ENCODE measurements at places on chromosomes 2 and 18.

GRCh38 chr18:73895701-73896100 lies 251.9 kb downstream of the FBXO15 start:
- peak; percentile 63 for DNase-seq

- DNase-seq = peak; percentile 24
Measured at GRCh38 chr2:50514901-50515300, 517.0 kb downstream of the NRXN1 start.

DNA sequence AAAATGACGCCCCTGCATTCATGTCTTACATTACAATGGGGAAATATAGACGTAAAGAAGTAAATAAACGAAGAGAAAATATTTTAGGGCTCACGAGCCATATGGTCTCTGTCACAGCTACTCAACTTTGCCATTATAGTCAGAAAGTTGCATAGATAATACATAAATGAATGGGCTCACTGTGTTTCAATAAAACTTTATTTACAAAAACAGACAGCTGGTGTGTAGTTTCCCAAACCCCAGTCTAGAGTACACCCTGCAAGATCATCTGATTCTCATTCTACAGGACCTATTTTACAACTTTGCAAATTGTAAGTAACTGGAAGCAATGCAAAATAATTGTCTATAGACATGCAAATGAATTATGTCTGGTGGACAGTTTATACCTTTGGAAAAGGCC lies 57.5 kb downstream of the NOL10 start:
- DNase-seq = no peak

DNA sequence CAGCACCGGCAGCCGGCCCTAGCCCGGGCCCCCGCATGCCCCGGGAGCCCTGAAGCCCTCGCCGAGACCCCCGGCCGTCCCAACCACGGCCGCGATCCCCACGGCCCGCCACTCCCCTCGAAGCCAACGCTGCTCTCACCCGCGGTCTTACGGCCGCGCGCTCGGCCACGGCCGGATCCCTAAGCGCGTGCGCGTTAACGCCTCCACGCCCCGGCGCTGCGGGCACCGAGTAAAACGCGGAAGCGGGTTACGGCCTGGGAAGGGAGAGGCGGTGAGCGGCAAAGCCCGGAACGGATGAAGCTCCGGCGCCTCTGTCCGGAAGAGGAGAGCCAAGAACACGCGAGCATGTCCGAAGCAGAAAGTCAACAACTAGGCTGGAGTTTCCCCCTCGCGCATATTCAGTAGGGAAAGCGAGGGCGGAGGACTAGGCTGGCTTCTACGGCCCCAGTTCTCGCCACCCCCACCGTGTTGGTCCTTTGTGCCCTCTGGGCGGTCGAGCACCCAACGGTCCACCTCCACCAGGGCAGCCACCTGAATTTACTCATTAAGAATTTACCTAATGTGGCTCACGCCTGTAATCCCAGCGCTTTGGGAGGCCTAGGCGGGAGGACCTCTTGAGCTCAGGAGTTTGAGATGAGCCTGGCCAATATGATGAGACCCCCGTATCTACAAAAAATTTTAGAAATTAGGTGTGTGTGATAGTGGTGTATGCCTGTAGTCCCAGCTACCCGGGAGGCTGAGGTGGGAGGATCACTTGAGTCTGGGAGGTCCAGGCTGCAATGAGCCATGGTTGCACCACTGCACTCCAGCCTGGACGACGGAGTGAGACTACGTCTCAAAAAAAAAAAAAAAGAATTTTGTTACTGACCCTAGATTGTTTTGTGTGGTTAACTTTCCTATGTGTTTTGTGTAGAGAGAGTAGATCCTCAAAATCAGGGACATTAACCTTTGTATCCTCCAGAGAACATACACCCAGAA lies at the start of gene KANSL3:
Gene KANSL3 (minus strand): TSS at position 169 of the 978 bp plus-strand sequence. CDS start 1,177 bp downstream, outside the sequence.
- peak; percentile 90 for DNase-seq

DNA sequence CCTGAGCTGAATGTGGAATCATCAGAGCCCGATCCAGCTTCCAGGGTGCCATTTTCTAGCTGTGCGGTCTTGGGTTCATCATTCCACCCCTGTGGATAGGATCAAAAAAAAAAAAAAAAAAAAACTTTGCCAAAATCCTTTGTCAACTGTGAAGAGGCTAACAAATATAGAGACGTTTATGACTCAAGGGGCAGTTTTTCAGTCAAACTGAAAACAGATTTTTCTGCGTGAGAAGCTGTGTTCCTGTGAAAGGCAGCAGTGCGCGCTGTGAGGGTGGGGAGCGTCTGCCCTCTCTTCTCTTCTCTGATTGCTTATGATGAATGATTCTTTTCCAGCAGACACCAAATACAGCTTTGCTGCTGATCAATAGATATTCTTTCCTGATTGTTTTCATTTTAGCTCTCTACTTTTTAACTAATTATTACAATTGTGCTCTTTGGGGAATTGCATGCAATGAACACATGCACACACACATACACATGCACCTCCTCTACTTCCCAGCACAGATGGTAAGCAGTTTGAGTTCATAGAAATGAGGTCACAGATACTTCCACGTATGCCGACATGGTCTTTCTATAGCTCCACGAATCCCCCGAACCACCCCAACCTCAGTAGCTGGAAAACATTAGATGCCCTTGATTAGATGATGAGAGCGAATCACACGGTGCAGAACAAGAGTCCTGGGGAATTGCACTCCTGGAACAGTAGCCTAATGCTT lies 175.4 kb downstream of the NRP2 start:
- DNase-seq = no peak

DNA sequence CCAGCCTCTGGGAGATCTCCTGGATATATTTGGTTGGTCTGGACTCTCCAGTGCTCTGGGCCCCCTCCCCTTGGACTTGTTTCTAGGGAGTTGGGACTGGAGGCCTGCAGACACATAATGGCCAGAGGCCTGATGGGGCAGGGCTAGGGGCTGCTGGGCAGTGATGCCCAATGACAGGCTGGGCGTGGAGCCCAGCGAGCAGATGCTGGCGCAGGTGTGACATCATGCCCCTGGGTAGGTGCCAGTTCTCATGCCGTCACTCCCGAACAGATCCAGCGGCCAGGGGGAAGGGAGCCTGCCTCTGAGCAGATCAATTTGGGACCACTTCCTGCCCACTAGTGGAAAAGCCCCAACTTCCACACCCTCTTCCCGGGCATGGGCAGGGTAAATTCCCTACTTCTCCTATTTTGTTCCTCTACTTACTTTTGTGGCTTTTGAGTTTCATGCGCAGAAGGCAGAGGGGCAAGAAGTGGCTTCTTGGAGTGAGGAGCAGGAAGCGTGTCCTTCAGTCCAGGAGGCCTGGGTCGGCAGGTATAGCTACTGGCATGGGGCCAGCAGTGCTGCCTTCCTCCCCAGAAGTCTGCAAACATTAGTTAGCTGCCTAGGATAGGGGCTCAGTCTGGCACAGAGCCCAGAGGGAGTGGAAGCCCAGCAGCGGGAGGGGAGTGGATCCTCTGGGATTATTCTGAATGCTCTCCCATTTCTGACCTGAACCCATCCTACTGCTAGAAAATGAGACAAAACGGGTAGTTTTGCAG lies 6.1 kb downstream of the MPV17 start:
- peak; percentile 72 for DNase-seq

GRCh38 chr18:3211236-3211992 lies 8.4 kb downstream of the MYOM1 start:
- DNase-seq = no peak

GRCh38 chr18:75280427-75281280 lies 70.1 kb downstream of the TSHZ1 start:
- DNase-seq = no peak

GRCh38 chr2:179461420-179461819 lies 196.8 kb upstream of the SESTD1 start:
- no peak for DNase-seq

GRCh38 chr2:119760237-119760955 lies 674 bp downstream of the PTPN4 start:
- peak; percentile 50 for DNase-seq

GRCh38 chr2:85653996-85654395 lies 14.0 kb downstream of the SFTPB start:
- no peak for DNase-seq

DNA sequence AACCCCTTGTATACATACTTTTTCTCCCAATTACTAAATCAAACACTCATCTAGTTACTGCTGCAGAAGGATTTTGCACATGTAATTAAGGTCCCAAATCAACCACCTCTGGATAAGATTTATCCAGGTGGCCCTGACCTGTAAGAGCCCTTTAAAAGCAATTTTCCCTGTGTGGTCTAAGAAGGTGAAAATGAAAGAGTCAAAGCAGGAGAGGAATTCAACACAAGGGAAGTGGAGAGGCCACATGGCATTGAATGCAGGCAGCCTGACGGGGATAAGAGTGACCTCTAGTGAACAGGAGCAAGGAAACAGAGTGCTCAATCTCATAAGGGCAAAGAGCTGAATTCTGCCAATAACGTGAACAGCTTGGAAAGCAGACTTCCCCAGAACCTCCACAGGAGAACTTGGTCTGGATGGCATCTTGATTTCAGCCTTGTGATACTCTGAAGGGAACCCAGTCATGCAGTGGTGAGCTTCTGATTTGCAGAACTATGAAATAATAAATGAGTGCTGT lies 27.2 kb downstream of the PPP3R1 start:
- no peak for DNase-seq

GRCh38 chr2:2705871-2706270 lies 374.8 kb upstream of the MYT1L start:
- no peak for DNase-seq

- no peak for DNase-seq
Measured at GRCh38 chr2:113281910-113282746, 3.4 kb upstream of the PAX8 start.

DNA sequence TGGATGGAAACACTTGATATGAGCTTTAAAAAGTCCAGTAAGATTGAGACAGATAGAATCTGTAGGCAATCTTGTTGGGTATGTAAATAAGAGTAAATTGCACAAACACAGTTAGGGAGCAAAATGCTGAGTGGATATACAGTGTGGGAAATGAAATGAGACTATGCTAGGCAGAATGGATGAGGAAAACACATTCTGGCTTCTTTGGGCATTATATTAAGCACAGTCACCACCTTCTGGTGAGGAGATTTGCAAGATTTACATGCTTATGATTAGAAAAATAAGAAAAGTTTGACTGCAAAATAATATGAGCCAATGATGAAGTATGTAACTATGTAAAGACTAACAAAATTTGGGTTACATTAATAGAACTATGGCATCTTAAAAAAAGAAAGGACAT lies 2165.0 kb upstream of the CELF4 start:
- no peak for DNase-seq

GRCh38 chr2:221097949-221098348 lies 474.2 kb downstream of the EPHA4 start:
- no peak for DNase-seq

GRCh38 chr2:232959139-232959538 lies 53.9 kb downstream of the NGEF start:
- DNase-seq = no peak

DNA sequence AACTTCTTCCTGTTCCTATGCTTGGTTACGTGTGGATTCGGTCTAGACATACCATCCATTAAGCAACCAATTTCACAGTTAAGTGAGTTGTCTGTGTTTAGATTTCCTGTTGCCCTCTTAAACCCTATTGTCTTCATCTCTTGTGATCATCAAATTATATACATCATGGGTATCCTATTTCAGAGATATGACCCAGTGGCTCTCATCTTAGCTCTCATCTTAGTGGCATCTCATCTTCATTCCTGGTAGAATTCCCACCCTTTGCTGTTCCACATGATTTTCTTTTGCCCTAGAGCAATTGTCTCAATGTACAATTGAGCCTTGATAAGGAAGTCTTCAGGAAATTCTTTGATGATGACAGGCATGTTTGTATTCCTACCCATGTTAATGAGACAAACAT lies 29.4 kb upstream of the FN1 start:
- DNase-seq = no peak

DNA sequence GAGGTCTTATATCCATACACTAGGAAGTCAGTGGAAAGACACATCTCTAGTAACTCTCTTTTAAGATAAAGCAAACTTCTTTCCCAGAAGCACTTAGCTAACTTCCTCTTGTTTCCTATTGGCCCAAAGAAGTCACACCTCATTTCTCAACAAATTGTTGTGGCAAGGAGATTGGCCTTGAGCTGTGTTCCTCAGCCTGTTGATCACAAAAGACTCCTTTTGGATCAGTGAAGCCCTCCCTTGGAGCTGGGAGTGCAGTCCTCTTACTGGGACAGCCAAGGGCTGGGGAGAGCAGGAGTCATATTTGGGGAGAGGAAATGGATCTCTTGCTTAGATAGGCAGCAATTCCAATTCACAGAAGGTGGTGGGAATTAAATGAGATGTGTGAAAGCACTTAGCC lies 51.2 kb upstream of the DAPL1 start:
- DNase-seq = no peak

DNA sequence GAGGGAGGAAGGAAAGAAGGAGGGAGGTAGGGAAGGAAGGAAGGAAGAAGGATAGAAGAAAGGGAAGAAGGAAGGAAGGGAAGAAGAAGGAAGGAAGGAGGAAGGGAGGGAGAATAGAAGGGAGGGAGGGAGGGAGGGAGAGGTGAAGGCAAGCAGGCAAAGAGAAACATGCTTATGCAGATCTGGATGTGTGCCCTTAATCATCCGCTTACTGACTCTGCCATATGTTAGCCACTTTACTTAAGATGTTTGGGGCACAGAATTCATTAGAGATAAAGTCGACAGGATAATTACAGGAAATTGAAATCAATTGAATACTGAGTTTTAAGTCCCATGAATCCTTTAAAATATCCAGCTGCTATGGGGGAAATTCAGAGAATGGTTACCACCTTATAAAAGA lies 334.2 kb downstream of the GRB14 start:
- no peak for DNase-seq

GRCh38 chr2:69111076-69111475 lies 98.1 kb downstream of the ANTXR1 start:
- DNase-seq = no peak

DNA sequence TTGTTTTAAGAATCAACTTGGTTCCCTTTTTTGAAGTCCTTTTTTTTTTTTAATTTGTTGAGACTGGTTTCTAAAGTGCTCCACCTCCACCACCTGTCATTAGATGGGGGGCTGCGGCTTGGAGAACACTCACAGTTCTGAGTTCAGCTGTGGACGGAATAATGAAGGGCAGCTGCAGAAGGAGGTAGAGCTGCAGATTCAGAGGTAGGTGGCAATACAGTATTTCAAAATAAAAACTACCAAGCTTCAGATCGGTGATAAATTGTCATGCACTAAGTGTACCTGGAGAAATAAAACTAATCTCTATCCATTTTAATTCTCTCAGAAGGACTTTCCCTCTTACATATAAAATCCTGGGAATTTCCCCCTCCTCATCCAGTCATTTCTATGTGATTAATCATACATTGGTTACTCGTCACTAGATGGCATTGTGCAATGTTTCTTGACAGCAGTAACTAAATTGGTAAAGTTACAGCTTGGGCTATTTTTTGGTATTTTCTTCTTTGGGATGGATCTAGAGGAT lies 81.1 kb upstream of the SLC39A10 start:
- DNase-seq = no peak

DNA sequence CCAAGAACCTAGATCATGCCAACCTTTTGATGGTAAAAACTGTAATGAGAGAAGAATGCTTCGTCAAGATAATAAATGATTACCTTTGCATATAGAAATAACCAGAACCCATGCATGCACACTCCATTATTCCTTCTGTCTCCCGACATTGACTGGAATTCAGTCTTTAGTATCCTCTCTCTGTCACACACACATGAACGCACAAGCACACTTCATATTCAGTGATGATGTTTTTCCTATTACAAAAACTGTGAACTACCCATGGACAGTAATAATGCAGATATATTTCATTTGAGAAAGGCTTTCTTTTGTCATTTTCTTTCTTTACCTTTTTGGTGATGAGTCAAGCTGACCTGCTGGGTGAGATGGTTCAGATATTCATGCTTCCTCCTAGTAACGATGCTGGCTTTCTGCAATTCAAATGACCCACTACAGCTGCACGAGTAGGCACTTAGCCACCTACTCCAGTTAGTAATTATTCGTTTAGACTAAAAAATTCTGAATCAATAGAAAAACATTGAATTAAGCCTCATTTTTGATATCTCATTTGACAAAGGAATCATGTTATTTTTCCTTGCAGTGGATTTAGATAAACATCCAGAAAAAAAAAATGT lies 382.2 kb downstream of the TGIF1 start:
- DNase-seq = no peak
